ENCODE measurements at places on chromosomes 3 and 15.

- no peak for DNase-seq
Observed at GRCh38 chr3:16834753-16835152, 50.0 kb upstream of the PLCL2 start.

DNA sequence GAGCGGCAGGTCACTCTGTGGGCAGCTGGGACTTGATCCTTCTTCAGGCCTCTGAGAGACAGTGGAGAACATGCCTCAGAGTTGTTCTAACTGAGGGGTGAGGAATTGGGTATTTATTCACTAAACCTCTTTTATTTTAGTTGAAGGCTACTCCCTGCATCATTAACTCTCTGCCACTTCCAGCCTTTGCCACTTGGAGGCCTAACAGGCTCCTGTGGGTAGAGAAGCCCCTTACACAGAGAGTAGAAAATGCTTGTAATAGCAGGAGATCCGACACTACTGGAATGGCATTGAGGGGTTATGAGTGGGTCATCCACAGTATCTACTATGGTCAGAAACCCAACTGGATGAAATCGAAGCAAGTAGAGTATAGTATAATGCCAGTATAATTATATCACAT, 81.7 kb downstream of the RYR3 start:
- DNase-seq: no peak

GRCh38 chr3:123781138-123781537, 103.0 kb downstream of the MYLK start:
- no peak for DNase-seq

GRCh38 chr3:13638927-13639326, 90.0 kb downstream of the FBLN2 start:
- no peak for DNase-seq

DNA sequence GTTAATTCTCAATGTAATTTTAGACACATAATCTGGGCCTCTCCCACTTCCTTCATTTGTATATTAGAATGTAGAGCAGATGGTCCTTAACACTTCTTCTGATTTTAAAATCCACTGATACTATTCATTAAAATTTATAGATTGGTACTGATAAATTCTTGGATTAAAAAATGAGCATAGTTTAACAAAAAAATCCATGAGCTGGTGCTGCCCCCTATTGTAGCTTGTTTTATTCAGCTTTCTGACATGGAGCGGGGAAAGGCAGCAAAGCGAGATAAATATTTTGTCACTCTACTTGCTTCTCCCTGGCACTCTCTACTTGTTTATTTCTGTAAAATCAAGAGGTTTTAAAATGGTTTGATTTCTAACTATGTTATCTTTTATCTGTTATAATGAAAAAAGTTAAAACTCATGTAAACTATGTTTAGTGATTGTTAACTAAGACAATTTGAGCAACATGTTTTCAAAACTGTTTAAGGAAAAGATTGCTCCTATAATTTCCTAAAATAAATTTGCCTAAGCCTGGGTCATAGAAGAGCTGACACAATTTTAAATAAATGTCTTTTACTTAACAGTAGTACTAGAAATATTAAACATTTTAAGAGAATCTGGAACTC, 26.5 kb upstream of the PLOD2 start:
- DNase-seq: no peak

GRCh38 chr3:119585208-119585607, 5.9 kb downstream of the ADPRH start:
- DNase-seq: no peak

GRCh38 chr3:51083490-51083889, 301.6 kb upstream of the MANF start:
- DNase-seq: no peak

GRCh38 chr15:44536302-44536961, 515 bp upstream of the EIF3J start:
- DNase-seq: no peak

- no peak for DNase-seq
Observed at GRCh38 chr3:4724051-4724629, 231.0 kb downstream of the ITPR1 start.

GRCh38 chr3:59404851-59405250, 355.0 kb upstream of the CFAP20DC start:
- DNase-seq: no peak

GRCh38 chr3:192054881-192055280, 593.9 kb downstream of the PYDC2 start:
- no peak for DNase-seq

- no peak for DNase-seq
Observed at GRCh38 chr3:50173685-50174516, 17.5 kb upstream of the GNAT1 start.

GRCh38 chr15:101244036-101244781, 7.6 kb downstream of the CHSY1 start:
- DNase-seq: no peak

GRCh38 chr3:161576311-161576710, 79.7 kb downstream of the OTOL1 start:
- no peak for DNase-seq

GRCh38 chr3:21331321-21331720, 419.7 kb downstream of the ZNF385D start:
- no peak for DNase-seq

- DNase-seq: no peak
Observed at GRCh38 chr15:55240125-55240760, 43.5 kb upstream of the RSL24D1 start.

DNA sequence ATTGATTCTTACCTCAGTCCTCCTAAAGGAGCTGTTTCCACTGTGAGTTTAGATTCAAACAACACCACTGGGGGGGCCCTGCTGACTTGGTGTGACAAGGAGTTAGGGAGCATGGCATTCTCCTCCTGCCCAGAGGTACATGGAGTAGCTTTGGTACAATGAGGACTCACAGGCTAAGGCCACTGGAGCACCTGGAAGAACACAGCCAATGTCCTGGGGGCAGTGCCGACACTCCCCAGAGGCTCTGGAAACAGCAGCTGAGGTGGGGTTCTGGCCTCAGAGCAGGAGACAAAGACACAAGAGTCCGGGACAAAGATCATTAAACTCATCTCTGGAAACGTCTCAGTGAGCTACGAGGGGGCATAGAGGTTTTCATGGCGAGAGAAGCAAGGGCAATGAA, 69.7 kb upstream of the POMGNT2 start:
- DNase-seq: no peak

DNA sequence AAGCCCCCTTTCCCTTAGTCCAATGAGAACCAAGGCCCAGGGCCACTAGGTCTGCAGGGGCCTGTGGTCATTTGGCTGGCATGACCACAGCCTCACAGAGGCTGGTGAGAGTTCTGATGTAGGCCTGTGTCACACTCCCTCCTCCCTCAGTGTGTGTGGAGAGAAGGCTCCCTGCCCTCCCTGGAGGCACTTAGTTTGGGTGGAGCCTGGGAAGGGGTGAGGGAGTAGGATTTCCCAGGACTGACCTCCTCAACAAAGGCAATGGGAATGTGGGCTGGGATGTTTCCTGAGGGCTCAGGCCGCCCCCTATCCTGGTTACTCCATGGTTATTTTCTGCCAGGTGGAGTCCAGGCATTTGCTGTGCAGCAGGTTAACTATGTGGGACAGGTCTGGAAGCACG, 7.6 kb downstream of the TEX264 start:
- no peak for DNase-seq

GRCh38 chr3:50138266-50139200, 16.6 kb upstream of the SEMA3F start:
- no peak for DNase-seq

DNA sequence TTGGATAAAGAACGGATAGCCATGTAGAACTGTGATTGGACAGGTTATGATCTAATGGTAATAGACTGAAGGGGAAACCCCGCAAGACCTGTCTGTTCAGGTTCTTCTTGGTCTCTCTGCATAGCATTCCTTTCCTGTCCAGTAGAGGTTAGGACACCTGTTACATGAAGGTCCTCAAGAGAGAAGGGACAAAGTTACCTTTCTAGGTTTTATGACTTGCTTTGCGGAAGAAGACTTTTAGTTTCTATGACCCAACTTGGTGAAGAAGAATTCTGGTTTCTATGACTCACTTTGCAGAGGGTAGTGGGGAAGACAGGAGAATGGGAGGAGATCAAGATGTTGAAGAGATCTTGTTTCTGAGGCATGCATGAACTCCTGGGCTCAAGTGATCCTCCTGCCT, 97.9 kb upstream of the C3orf80 start:
- DNase-seq: no peak

- no peak for DNase-seq
Observed at GRCh38 chr15:42226648-42227047, 18.5 kb upstream of the VPS39 start.

GRCh38 chr3:187223799-187224198, 26.5 kb downstream of the RTP1 start:
- no peak for DNase-seq

DNA sequence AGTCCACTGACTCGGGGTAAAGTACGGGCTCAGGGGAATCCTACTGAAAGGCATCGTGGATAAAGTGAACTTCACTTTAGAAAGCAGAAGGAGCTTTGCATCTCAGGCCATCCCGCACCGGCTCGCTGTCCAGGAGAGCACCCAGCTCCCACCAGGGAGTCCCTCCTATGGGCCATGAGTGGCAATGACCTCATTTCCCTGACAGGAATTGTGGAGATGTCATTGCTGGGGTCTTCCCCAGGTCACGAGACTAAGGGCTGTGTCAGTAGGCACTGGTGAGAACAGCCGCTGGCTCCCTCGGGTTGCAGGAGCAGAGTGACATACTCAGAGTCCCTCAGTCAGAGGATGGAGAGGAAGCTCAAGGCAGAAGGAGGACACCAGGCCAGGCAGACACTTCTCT, 97.3 kb downstream of the XXYLT1 start:
- no peak for DNase-seq

DNA sequence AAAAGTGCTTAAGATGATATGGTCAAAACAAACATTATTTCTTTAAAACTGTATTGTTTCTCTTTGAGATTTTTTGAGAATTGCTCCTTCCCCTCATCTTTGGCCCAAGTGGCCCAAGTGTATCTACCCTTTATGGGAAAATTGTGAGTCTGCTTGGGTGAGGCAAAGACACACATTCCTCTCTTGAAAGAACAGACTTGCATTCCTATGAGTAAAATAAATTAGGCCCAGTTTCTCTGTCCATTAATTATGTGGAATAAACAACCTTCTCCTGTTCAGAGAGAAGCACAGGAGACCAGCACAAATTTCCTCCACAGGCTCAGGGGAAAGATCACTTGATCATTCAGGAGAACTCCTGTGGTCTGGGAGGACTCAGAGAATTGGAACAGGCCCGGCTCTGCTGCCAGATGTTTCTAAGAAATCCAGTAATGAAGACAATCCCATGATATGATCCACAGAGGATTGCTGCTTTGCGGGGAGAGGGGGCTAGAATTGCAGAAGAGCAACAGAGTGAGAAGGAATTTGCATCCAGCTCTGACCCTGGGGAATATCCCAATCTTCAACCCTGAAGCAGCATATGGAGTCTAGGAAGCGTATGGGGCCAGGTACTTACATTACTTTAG, 53.8 kb upstream of the BOC start:
- DNase-seq: no peak

GRCh38 chr3:179179979-179180759, 32.0 kb downstream of the PIK3CA start:
- no peak for DNase-seq

- DNase-seq: no peak
Observed at GRCh38 chr3:75136100-75136897, 521.8 kb upstream of the CNTN3 start.

GRCh38 chr3:79846148-79846933, 78.5 kb upstream of the ROBO1 start:
- DNase-seq: no peak

- no peak for DNase-seq
Observed at GRCh38 chr3:29291260-29291981, 10.6 kb downstream of the RBMS3 start.
